ENCODE measurements at places on chromosomes 6 and 20. TPM values are rescaled to one million over a fixed set of nuclear protein-coding genes. Genes with fewer than 3 reads are reported as not detected.

The ZBTB46 gene
- total RNA-seq, result 21.5 TPM

The SYNDIG1 gene
- 32.6 TPM for total RNA-seq

The NMBR gene
- total RNA-seq, result 12.6 TPM

The MYO6 gene
- total RNA-seq, result 15.8 TPM

The PPIL4 gene
- total RNA-seq, result 38.1 TPM

The CST5 gene
- not detected for total RNA-seq

The GMDS gene
- 6.1 TPM for total RNA-seq

The GPSM3 gene
- total RNA-seq, result 0.78 TPM

The PSORS1C1 gene
- total RNA-seq, result not detected

The NUP153 gene
- total RNA-seq, result 51.8 TPM

The NKAIN2 gene
- total RNA-seq, result 130 TPM

The RIPOR2 gene
- 17.8 TPM for total RNA-seq

The ENPP3 gene
- 0.47 TPM for total RNA-seq

The TREM1 gene
- total RNA-seq, result not detected

The HSPA12B gene
- total RNA-seq, result 1.7 TPM

The SLC2A10 gene
- total RNA-seq, result 7.5 TPM

The LAMP5 gene
- 4.8 TPM for total RNA-seq

The RBL1 gene
- total RNA-seq, result 28.5 TPM

The UST gene
- 48.5 TPM for total RNA-seq

The PPP1R14C gene
- total RNA-seq, result 61.3 TPM

The MAP7 gene
- 6.1 TPM for total RNA-seq

The DNMT3B gene
- 4.8 TPM for total RNA-seq

The LCA5 gene
- 17.3 TPM for total RNA-seq

The OR2H2 gene
- total RNA-seq, result not detected

The NELFCD gene
- total RNA-seq, result 45.7 TPM
